ENCODE measurements at places on chromosomes 1 and 21. TPM values are rescaled to one million over a fixed set of nuclear protein-coding genes. Genes with fewer than 3 reads are reported as not detected.

Gene AGRN
- 135 TPM for total RNA-seq

DNA sequence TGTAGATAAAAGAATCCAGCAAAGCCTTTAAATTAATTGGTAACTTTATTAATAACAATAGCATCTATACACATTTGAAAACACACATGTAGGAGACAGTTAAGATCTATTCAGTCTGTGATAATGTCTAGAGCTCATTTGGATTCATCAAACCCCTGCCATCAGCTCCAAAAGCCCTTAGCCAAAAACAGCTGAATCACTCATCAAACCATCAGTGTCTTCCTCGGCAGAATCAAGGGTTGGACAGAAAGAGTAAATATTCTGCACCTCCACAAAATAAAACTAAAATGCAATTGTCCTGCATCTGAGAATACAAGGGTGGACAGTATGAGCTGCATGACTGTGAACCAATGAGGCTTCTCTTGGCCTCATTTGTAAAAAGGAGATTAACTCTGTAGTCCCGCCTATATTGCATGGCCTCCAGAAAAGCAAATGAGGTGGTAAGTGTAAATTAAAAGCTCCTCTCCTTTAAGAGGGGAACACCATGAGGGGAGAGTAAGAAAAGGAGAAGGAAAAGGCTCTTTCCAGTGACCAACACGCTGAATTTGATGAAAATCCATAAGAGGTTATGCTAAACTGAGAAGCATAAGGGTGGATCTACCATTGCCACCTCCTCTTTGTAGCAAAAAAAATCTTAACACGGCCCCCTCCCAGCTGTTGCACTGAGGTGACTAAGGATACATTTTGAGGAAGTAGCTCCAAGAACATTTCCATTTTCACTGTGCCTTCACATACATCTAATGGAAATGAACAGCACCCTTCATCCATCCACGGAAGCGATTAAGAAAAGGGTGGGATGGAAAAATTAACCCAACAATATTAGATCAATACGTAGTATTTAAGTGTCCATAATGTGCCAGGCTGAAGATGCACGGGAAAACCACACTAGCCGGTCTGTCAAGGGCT is 14.7 kb upstream of the BOLA1 start:
- no peak for DNase-seq

- no peak for DNase-seq
Observed at GRCh38 chr1:221478050-221478949, 263.6 kb downstream of the DUSP10 start.

Gene HRNR
- total RNA-seq = not detected

GRCh38 chr1:77994117-77994705 is 10.5 kb upstream of the DNAJB4 start:
- DNase-seq = no peak

DNA sequence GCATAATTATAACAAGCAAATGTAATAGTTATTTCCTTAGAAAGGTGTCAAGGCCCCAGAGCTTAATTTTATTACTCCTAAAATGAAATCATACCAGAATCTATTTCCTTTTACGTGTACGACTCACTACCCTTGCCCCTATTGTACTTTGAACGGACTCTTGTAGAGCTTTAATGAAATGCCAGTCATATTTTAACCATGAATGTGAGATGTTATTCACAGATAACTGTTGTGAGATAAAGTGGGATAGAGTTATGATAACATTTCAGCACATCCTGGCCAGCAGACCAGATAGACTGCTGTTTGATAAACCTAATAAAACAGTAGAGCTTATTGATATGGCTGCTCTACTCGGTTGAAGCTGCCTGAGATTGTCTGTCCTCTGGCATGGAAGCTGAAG is 500.8 kb upstream of the PBX1 start:
- no peak for DNase-seq

DNA sequence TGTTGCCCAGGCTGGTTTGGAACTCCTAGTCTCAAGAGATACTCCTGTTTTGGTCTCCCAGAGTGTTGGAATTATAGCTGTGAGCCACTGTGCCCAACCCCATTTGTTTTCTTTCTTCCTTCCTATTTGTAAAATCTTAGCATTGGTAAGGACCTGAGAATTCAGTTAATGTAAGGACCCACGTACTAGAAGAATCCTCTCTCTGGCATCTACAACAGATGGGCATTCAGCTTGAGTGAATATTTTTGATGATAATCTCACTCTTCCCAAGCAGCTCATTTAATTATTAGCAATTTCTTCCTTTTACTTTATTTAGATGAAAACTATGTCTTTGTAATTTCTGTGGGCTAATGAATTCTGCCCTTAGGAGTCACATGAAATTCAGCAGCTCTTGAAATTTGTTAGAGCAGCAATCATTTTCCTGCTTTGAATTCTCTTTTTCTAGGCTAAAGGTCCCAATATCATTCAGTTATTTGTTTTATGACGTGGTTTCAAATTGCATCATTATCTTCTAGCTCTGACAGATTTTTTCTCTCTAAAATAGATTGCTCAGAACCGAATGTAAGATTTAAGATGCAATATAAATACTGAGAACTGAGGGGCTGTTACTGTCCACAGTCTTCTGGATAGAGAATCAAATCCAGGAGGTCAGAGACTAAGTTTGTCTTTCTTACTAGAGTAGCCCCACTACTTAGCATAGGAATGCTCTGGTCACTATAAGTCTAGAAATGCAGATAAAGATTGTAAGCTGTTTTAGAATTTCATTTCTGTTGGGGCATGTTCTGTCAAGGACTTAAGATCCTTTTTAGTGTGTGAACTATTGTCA is 59.4 kb downstream of the EPB41 start:
- DNase-seq = no peak

DNA sequence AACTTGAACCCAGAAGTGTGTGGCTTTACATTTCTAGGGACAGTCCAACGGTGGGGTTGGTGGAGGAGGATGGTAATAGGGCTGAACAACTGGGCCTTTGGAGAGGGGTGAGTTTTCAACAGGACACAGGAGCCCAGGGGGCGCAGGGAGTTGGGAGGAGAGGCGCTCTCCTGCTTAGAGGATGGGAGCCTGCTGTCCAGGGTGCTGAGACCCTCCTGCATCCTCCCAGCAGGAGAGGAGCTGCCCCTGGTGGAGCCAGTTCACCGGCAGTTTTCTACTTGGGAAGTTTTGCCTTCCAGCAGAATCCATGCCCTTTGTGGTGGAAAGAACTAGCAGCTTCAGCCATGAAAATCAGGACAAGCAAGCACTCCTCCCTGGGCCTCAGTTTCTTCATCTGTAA is 8.6 kb downstream of the KCNC4 start:
- DNase-seq = no peak

Gene PGLYRP3
- not detected for total RNA-seq

GRCh38 chr1:76158126-76158525 is 83.6 kb downstream of the ST6GALNAC3 start:
- no peak for DNase-seq
